ENCODE measurements at places on chromosomes 3 and 15.

GRCh38 chr15:50257924-50258323 lies 7.6 kb downstream of the HDC start:
- DNase-seq: peak; percentile 46

GRCh38 chr3:140529558-140529957 lies 148.3 kb upstream of the TRIM42 start:
- DNase-seq: peak; percentile 64

GRCh38 chr15:29055876-29056275 lies 170.1 kb downstream of the APBA2 start:
- no peak for DNase-seq

DNA sequence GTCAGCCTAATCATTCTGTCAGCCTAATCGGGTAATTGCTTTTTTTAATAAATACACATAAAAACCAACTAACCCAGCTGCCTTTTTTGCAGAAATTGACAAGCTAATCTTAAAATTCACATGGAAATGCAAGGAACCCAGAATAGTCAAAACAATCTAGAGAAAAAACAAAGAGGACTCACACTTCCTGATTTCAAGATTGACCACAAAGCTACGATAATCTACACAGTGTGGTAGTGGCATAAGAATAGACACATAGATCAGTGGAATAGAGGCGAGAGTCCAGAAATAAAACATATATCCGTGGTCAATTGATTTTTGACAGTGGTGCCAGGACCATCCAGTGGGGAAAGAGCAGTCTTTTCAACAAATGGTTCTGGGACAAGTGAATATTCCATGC lies 2.4 kb upstream of the C3orf20 start:
- DNase-seq: no peak

- DNase-seq: peak; percentile 38
These were observed 1.9 kb upstream of the THBS1 start for GRCh38 chr15:39578851-39579486.

- peak; percentile 79 for DNase-seq
These were observed 532.8 kb downstream of the FOXP1 start for GRCh38 chr3:71050538-71051258.

- no peak for DNase-seq
These were observed 89.2 kb downstream of the CORO2B start for GRCh38 chr15:68667800-68668625.

GRCh38 chr15:38996111-38996631 lies 431.6 kb upstream of the RASGRP1 start:
- DNase-seq: peak; percentile 87
